ENCODE measurements at places on chromosomes 7 and 10.

DNA sequence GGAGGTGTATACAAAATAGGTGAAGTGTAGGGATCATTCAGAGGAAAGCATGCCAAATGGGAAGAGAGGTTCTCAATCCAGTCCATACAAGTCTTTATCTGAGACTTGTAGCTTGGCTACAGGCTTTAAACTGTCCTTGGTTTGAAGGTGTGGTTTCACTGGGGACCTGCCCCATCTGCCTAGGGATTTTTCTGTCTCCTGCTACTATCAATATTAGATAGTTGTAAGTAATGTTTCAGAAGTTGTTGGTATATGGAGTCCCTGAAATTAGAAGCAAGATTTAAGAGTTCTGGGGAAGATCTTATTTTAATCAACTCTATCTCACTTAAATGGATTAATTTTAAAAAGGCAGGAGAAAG is 100.9 kb downstream of the ANKRD7 start:
- no peak for DNase-seq

DNA sequence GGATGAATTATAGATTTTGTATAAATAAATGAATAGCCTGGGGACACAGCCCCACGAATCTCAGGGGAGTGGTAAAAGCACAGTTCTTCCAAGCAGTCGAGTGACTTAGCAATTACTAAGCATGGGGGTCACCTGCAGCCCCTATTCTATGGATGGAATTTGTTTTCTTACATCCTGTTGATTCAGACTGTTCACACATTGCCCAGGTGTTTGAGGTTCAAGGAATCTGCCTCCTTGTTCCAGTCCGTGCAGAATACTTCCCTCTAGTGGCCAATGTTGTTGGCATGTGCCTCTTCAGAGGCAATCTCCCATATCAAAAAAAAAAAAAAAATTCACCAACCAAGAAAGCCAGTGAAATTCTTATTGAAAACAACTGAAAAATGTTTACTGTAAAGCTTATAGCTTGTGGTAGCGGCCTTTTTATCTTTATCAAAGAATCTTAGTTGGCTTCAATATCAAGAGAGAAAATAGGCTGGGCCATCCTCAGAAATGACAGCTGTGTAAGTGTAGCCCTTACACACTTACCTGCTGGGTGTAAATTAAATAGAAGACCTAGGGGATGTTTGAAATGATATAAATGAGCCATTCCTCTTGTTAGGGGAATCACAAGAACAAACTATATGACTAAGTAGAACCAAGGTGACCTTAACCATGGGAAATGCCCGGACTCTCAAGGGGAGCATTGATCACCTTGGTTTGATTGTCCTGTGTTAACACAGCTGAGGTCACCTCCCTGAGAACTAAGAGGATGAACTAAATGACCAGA is 7.8 kb downstream of the LIPM start:
- peak; percentile 55 for DNase-seq

- DNase-seq: no peak
These were observed 101.8 kb upstream of the RET start for GRCh38 chr10:42975005-42975493.

DNA sequence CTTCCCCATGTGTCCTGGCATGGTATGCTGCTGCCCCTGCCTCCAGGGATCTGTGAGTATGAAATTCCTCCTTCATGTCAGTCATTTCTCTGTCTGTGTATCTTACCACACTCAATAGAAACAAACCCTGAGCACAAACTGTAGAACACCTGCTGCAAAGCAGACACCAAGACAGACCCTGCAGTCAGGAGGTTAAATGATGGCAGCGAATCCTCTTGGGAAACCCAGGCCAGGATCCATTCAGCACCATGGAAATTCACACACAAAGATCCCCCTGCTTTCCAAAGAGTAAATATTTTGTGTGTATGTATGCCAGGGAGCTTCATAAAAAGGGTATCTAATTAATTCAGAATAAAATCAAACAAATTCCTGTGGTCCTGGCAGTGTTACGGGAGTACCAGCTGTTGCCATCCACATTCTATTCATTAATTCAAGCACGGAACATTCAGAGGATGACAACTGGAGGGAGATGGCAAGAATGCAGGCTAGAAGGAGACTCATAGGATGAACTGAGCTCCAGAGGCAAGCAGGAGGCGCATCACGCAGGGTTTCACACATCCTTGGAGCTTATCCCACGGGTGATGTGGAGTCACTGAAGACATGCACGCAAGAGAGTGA is 14.8 kb downstream of the ITIH5 start:
- DNase-seq: no peak

DNA sequence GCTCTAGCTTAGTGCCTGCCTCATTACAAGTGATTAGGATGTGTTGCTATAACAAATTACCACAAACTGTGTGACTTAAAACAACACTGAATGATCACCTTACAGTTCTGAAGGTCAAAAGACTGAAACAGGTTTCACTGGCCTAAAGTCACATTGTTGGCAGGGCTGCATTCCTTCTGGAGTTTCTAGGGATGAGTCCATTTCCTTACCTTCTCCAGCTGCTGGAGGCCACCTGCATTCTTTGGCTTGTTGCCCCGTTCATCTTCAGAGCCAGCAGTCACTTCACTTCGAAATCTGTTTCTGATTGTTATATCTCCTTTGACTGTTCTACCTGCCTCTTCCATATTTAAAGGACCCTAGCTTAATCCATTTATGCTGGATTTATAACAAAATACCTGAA is 69.4 kb upstream of the MTPN start:
- no peak for DNase-seq

GRCh38 chr7:107122486-107122911 is 46.3 kb upstream of the HBP1 start:
- no peak for DNase-seq

DNA sequence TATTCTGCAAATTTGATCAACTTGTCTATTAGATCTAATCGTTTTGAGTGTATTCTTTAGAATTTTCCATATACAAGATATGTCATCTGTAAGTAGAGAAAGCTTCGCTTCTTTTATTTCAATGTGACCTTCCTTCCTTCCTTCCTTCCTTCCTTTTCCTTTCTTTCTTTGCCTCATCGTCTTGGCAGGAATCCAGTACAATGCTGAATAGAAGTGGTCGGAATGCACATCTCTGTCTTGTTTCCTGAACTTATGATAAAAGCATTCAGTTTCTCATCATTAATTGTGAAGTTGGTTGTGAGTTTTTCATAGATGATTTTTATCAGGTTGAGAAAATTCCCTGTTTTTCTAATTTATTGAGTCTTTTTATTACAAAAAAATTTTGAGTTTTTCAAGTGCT is 300.7 kb upstream of the ZNF32 start:
- no peak for DNase-seq

GRCh38 chr10:54691331-54691730 is 109.7 kb downstream of the PCDH15 start:
- DNase-seq: no peak
